ENCODE measurements at places on chromosomes 6 and 20.

DNA sequence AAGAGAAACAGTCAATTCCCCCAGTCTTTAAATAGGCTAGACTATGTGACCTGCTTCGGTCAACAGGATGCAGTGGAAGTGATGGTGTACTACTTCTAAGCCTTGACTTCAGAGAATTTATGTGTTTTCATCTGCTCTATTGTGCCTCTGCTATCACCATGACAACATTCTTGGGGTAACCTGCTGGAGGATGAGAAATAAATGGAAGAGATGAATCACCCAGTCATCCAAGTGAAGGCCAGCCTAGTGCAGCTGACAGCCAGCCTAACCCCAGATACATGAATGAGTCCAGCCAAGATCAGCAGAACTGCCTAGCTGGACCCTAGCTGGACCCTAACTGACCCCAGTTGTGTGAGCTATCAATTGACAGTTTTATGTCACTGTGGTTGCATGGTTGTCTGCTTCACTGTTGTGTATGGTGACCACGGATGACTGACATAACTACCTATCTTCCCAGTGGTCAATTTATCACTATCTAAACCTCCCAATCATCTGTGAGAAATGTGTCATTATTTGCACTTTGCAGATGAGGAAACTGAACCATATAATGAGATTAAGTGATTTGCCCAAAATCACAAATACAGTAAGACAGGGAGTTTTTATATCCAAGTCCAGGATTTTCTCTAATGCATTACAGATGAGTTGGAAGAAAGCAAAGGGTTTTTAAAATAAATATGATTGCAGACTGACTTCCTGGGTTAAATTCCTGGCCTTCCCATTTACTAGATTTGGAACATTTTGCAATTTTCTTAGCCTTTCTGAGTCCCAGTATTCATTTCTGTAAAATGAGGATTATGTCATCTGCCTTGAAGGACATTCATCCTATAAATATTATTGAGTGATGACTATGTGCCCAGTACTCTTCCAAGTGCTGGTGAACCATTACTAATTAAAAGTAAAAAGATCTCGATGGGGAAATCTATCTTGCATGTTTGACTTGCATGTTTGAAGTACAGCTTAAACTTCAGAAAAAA is 136.4 kb upstream of the PLCB4 start:
- DNase-seq: peak; percentile 93

GRCh38 chr6:122392564-122393350 is 6.7 kb upstream of the HSF2 start:
- no peak for DNase-seq

DNA sequence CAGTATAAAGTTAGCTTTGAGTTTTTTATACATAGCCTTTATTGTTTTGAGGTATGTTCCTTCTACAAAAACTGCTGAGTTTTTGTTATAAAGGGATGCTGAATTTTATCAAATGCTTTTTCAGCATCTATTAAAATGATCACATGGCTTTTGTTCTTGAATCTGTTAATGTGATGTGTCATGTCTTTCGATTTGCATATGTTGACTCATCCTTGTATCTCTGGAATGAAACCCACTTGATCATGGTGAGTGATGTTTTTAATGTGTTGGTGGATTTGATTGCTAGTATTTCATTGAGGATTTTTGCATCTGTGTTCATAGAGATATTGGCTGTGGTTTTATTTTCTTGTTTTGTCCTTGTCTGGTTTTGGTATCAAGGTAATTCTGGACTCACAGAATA is 24.7 kb upstream of the BLCAP start:
- DNase-seq: no peak

DNA sequence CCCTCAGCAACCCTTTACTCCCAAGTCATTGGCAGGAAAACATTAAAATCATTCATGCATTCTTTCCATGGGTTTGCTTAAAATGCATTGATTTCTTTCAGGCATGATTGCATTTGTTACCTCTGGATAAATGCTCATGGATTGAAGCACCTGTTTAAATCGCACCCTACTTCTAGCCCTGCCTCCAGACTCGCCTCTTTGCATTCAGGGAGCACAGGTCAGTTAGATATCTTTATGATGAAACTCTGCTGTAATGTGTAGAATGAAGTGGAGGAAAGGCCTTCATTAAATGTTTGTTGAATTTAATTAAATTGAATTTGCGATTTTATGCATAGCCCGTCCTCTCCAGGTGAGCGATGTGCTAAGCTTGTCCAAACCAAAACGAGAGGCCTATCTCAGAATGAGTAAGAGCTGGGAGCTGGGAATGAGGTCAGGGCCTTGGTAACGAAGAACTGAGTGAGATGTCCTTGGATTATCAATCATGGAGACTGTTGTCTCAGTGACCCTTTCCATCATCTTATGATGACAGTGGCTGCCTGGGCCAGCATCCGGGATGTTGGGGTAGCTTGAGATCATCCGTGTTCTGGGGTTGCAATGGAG is 210.1 kb downstream of the SYNDIG1 start:
- no peak for DNase-seq

DNA sequence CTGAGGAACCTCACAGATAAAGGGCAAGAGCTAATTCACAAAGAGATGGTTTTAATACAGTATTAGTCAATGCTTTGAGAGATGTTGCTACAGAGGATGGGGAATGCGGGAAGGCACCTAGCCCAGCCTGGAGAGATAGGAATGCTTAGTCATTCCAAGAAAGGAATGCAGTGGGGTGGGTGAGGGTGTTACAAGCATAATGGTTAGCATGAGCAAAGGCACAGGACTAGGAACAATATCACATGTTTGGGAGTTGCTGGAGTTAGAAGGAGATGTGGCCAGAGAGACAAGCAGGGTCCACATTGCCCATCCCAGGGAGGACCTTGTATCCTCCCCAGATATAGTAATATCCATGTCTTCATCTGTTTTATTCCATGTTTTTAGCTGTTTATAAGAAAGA is 107.0 kb upstream of the OGFRL1 start:
- DNase-seq: peak; percentile 80

- no peak for DNase-seq
Observed at GRCh38 chr6:143685653-143686052, 7.9 kb downstream of the PHACTR2 start.

GRCh38 chr6:8066108-8066507 is 1.9 kb upstream of the BLOC1S5 start:
- no peak for DNase-seq

DNA sequence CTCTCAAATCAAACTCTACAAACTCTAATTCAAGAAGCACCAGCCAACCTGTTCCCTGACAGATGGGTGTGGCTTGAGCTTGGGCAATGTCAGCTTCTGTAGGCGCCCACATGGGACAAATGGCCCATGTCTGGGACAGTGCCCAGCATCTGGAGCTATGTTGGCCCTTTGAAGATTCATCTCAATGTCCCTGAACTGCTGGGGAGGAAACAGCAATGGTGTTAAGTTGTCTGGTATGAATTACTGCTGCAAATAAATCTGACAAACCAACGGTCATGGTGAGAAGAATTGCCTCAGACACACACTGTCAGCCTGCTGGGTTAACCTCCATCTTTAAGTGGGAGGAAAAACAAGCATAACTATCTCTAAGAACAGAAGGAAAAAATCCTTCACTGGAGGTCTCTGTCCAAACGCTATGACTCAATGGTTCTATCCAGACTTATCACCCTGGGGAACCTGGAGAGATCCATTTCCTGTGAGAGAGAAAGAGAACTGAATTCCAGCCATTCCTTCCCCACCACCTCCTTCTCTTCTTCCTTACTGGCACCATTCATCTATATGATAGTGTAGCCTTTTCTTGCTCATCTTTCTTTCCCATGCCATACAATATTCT is 274.9 kb downstream of the CDH26 start:
- DNase-seq: no peak

GRCh38 chr20:63808964-63809674 is 21.9 kb downstream of the ZBTB46 start:
- no peak for DNase-seq

DNA sequence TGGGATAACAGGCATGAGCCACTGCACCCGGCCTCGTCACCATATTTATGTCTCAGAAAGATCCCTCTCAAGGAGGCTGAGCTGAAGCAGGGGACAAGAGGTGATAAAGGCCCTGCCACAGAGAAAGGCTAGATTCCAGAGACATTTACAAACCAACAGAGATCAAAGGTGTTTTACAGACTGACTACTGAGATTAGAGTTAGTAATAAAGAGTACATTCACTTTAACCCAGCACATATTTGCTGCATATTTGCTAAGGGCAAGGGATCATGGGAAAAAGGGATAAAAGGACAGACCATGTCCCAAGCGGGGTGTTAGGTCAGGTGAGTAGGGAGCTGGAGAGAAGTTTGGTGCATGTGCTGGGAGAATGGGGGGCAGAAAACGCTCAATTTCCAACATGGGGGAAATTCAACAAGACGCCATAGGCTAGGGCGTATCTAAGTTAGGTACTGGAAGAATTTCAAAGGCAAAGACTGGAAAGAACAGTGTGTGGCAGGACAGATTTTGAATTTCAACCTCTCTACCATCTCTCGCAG is 43.8 kb upstream of the SEC63 start:
- DNase-seq: no peak

DNA sequence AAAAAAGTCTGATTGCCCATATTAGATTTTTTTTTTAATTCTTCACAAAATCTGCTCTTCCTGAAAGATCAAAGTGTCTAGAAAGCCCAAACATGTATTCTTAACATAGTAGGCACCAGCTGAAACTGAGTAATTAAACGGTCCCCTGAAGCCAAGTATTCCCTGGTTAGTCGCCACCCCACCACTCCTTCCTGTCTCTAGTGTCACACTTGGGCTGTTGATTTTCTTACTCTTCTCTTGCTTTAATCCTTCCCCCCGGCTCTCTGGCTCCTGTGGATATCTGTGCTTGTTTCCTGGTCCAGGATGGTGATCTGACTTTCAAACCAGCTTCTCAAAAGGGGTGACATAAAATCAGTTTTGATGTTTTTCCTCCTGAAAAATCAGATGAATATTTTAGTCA is 162.9 kb downstream of the QKI start:
- DNase-seq: no peak

DNA sequence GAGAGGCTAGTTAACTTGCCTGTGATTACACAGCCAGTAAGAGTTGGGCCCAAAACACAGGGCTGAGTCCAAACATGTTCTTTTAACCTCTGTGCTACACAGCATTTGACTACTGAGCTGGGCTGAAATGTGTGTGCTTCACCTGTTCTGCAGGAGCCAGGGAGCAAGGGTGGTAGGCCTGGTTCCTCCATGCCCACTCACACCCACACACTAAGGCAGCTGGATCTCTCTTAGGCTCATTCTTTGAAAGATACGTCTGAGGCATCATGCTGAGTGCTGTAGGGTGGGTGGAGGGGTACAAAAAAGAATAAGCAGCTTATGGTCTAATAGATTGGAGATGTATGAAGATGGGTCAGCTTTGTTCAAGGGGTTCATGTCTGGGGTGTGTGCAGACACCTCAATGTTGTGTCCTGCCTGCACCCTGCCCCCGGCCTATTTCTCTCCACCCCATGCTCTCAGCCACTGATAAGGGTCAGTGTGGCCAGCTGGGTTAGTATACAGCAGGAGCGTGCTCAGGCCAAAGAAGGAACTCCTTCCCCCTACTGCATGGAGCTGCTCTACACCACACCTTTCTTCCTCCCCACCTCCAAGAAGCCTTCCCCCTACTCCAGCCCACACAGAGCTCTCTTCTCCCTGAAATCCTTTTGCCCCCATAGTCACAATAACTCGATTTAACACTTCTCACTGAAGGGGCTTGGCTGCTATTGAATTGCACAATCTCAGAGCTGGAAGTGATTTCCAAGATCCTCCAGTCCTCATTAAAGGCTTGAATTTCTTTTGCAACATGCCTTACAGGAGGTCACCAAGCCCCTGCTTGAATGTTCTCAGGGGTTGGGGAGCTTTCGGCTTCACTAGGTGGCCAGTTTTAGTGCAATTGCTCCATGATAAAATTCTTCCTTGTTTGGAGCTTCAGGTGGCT is 3.4 kb downstream of the PPP2R5D start:
- DNase-seq: no peak

GRCh38 chr6:97151601-97152000 is 131.4 kb downstream of the MMS22L start:
- no peak for DNase-seq

DNA sequence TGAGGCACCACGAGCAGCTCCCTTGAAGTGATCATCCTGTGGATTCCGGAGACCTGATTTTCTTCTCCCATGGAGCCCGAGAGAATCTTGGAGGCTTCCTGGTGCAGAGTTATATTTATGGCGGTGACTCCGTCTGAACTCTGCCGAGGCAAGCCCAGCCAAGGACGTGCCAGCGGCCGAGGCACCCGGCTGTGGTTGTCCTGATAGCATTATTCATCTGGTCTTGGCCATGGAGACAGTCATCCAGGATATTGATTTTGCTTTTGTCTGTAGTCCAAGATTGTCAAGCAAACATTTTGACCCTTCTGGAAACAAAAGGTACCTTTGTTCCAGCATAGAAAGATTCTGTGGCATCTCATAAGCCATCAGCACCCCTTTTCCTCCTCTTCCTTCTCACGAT is 163.3 kb downstream of the SCML4 start:
- DNase-seq: no peak
